ENCODE measurements at places on chromosomes 13 and 19.

DNA sequence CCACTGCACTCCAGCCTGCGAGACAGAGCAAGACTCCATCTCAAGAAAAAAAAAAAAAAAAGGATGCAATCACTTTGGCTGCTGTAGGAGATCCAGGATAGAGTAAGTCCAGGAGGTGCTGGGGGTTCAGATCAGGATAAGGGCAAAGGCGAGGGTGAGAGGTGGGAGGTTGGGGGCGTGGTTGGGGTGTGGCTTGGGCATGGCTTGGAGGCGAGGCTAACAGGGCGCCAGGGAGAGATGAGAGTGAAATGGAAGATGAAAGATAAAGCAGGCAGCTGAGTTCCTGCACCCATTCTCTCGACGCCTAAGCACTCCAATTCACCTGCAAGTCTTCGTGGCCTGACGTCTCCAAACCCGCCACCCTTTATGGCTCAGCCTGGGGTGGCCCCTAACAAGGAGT lies 25.0 kb upstream of the ZNRF4 start:
- DNase-seq, result no peak

- no peak for DNase-seq
These were observed 240.9 kb upstream of the SERP2 start for GRCh38 chr13:44132710-44133109.

- no peak for DNase-seq
These were observed 64.0 kb upstream of the GSX1 start for GRCh38 chr13:27728271-27728670.

- DNase-seq, result no peak
These were observed 30.3 kb downstream of the RASA3 start for GRCh38 chr13:114102131-114102520.

GRCh38 chr13:113367771-113368170 lies 3.8 kb upstream of the GRTP1 start:
- DNase-seq, result no peak

DNA sequence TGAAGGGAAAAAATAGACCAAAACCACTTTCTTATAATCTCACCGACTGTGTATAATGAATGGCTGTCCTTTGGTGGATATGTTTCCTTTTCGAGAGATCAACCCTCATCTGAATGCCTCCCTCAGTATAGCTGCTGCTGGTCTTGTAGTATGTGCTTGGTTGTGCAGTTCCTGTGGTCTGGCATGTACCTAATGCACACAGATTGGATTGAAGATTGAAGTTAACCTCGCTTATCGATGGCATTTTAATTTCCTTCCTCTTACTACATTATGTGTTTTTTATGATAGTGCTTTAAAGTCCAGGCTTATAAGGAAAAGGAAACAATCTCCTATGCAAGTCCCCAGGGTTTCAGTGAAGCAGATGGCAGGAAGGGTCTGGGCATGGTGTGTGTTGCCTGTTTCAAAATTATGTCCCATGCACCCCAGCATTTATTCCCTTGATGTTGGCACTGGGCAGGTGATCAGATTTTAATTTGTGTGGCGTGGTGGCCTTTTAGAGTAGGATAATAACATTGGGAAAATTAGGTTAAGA lies 334.1 kb downstream of the SHISA2 start:
- DNase-seq, result no peak

DNA sequence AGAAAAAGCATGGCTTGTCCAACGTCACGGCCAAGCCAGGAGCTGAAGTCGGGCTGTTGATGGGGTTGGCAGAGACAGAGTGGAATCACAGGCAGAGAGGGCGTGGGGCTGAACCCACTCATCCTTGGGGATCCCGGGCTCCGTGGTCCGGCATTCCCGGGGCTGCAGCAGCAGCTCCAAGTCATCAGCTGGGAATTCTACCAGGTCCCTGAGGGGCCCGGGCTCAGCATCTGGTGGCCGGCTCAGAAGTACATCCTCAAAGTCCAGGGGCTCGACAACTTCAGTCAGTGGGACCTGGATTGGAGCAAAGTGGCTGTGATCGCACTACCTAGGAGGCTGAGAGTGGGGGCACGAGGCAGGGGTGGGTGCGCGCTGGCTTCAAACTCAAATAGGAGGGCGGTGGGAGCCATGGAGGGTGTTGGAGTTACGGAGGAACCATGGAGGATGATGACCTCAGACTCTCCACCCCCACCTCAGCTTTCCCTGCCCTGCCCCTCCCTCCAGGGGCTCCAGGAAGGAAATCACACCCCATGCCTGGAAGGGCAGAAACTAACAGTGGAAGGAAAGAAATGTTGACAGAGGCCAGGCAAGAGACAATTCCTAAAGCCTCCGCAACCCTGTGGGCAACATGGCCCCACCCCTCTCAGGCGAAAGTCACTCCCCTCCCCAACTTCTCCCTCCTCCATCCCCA lies 9.5 kb downstream of the DOCK6 start:
- DNase-seq, result no peak

GRCh38 chr19:18349524-18350128 lies 9.2 kb downstream of the PGPEP1 start:
- peak; percentile 15 for DNase-seq

GRCh38 chr19:46840498-46840942 lies 10.1 kb downstream of the AP2S1 start:
- no peak for DNase-seq

GRCh38 chr19:8663920-8664670 lies 33.7 kb downstream of the NFILZ start:
- no peak for DNase-seq

DNA sequence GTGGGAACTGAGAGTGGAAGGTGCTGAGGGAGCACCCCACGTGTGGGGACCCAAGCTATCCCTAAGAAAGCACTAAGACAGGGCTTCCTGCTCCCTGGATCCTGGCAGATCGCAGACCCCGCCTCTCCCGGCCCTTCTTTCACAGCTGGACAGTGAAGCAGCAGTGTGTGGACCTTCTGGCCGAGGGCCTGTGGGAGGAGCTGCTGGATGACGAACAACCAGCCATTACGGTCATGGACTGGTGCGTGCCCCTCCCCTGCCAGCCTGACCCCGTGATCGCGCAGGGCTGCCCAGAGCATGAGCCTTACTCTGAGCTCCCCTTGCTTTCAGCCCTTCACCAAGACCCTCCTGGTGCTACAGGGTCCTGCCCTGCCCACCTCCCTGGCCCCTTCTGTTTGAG lies 2.3 kb downstream of the NCCRP1 start:
- no peak for DNase-seq

- DNase-seq, result no peak
These were observed 342.6 kb downstream of the ITGBL1 start for GRCh38 chr13:101795025-101795424.

GRCh38 chr19:56310462-56310861 lies 4.2 kb downstream of the ZSCAN5A start:
- DNase-seq, result no peak

DNA sequence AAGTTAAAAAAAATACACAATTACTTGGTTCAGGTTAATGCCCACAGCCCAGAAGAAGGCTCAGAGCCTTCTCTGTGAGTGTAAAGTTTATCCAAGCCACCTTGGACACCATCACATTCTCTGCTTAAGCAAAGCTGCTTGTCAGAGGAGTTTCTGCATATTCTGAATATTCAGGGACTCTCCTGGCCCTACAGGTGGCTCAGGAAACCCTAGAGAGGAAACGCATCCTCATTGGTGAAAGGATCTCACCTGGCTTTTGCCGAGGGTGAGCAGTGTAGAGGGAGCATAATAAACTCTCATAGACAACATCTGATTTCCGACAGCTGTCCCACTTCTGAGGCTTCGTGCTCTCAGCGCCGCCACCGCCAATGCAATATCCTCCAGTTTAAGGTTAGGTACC lies 239.9 kb upstream of the TSHZ3 start:
- no peak for DNase-seq

- DNase-seq, result no peak
These were observed 872 bp downstream of the PSPN start for GRCh38 chr19:6374711-6375410.

- DNase-seq, result no peak
These were observed 35.4 kb downstream of the PCCA start for GRCh38 chr13:100124265-100124664.

- no peak for DNase-seq
These were observed 6.1 kb upstream of the PRKD2 start for GRCh38 chr19:46723023-46723461.

DNA sequence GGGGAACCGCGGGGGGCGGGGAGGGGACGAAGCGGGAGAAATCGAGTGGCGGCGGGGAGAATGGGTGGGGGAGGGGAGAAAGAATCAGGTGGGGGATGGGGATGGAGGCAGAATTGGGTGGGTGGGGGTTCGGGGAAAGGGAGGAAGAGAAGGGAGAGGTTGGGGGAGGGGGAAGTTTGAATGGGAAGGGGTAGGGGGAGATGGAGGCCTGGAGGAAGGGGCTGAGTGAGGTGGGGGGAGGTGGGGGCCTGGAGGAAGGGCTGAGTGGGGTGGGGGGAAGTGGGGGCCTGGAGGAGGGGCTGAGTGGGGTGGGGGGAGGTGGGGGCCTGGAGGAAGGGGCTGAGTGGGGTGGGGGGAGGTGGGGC lies 403 bp upstream of the ADAMTS10 start:
- DNase-seq, result no peak

- DNase-seq, result no peak
These were observed 10.3 kb downstream of the CELF5 start for GRCh38 chr19:3234800-3235199.

DNA sequence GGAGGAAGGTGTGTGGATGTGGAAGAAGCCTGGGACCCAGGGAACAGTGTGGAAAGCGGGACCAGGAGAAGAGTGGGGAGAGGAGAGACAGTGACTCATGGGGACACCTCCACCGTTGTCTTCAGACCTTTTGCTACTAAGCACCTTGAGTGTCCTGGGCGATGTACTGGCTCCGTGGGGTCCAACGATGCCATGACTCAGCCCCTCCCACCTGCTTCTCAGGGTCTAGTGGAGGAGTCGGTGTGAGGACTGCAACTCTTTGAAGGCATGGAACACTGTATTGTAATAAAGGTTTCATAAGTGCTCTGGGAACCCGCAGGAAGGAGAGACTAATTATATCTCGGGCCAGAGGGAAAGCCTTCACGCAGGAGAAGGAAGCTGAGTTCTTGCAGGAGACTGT lies 166.9 kb upstream of the KL start:
- no peak for DNase-seq

GRCh38 chr13:63110466-63110865 lies 1694.8 kb upstream of the PCDH20 start:
- no peak for DNase-seq

DNA sequence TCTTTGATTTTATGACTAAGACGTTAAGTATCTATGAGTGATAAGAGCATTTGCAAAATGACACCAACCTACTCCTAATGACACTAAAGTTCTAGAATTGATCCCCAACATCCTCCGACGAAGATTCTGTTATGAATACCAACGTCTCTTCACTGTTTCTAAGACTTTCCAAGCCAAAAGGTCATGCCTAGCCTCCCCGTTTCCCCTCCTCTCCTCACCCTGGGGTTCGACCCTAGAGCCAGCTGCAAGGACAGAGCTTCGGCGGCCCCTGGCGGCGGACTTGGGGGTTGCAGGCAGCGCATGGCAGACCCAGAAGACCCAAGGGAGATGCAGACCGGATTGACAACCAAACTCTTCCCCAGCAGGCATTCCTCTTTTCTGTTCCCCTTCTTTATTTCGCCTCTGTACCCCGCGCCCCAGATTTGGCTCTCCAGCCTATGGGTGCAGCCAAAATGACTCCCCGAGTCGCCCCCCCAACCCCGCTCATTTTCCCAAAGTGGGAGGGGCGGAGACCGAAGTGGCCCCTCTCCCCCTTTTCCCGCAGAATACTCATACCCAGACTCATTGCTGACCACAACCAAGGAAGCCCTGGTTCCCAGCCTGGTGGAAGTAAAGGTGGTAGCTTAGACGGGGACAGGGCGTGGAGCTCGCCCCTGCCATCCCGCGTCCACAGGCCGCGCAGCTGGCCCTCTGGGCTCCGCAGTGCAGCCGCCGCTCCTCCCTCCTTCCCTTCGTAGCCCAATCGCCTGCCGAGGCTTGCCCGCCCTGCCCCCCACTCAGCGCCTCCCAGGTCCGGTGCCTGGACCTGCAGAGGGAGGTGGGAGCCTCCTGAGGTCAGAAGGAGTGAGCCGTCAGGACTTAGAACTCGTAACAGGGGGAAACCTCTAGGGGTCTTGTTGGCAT lies 4.1 kb upstream of the EML2 start:
- DNase-seq, result peak; percentile 95

DNA sequence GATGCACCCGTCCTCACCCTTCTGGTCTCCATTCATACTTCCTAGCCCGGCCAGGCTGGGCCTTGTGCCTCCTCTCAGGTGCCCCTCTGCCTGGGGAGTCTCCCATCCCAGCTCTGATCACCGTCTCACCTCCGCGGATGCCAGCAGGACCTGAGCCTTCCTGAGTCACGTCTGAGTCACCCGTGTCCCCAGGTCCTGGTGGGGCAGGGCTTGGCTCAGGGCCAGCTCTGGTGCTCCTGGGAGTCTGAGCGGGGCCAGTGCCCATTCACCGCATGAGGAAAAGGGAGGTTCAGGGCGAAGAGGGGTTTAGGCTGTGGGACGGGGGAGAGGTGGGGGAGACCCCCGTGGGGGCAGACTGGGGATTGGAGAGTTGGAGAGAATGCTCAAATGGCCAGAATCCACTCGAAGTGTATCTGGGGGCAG lies 593 bp downstream of the ATP8B3 start:
- DNase-seq, result peak; percentile 28

GRCh38 chr19:42443944-42444398 lies 1.2 kb upstream of the CXCL17 start:
- DNase-seq, result no peak

Data from activated CD4-positive, alpha-beta T cell treated with anti-CD3 and anti-CD28 coated beads for 24 hours (primary cell).